ENCODE measurements at places on chromosomes 5 and 9. TPM values are rescaled to one million over a fixed set of nuclear protein-coding genes. Genes with fewer than 3 reads are reported as not detected.

SREK1 gene
- total RNA-seq, result 30.5 TPM

ECSCR gene
- 1.0 TPM for total RNA-seq

TMEM174 gene
- total RNA-seq, result not detected

FGFR4 gene
- total RNA-seq, result 24.3 TPM

MARVELD2 gene
- total RNA-seq, result 24.7 TPM

CD74 gene
- total RNA-seq, result 1,206 TPM

FCHO2 gene
- 12.5 TPM for total RNA-seq

TCF7 gene
- total RNA-seq, result 5.6 TPM

KLHL3 gene
- 2.4 TPM for total RNA-seq

RMRP gene
- total RNA-seq, result 10,479 TPM

RASGRF2 gene
- total RNA-seq, result 1.1 TPM

IFNK gene
- total RNA-seq, result not detected

NIM1K gene
- 0.22 TPM for total RNA-seq

SLC28A3 gene
- total RNA-seq, result 6.3 TPM

OTULINL gene
- 13.6 TPM for total RNA-seq

GPR150 gene
- 2.9 TPM for total RNA-seq

GOLPH3 gene
- 66.1 TPM for total RNA-seq

HRH2 gene
- 0.57 TPM for total RNA-seq

PPIP5K2 gene
- total RNA-seq, result 20.8 TPM

GMCL2 gene
- not detected for total RNA-seq

CD274 gene
- total RNA-seq, result 0.63 TPM

RFK gene
- 16.5 TPM for total RNA-seq

AQP3 gene
- total RNA-seq, result 18.3 TPM

ZFAND5 gene
- total RNA-seq, result 48.9 TPM

VAV2 gene
- total RNA-seq, result 32.1 TPM

MCCC2 gene
- 25.5 TPM for total RNA-seq

IFNA2 gene
- total RNA-seq, result not detected

COL15A1 gene
- 11.1 TPM for total RNA-seq

PTAR1 gene
- total RNA-seq, result 22.3 TPM

ARID3C gene
- total RNA-seq, result not detected

FOXD4L4 gene
- total RNA-seq, result not detected

TEX48 gene
- total RNA-seq, result not detected

INSL6 gene
- total RNA-seq, result not detected

MGAT4B gene
- 47.8 TPM for total RNA-seq

FSTL4 gene
- 2.4 TPM for total RNA-seq

PRLR gene
- total RNA-seq, result 7.0 TPM

C1QTNF3 gene
- total RNA-seq, result 2.0 TPM

ANKRD31 gene
- 0.26 TPM for total RNA-seq

DOCK2 gene
- 15.6 TPM for total RNA-seq

MAST4 gene
- 9.7 TPM for total RNA-seq

CYLC2 gene
- total RNA-seq, result not detected

GNA14 gene
- total RNA-seq, result 0.92 TPM

PCA3 gene
- not detected for total RNA-seq

CER1 gene
- not detected for total RNA-seq

RNF224 gene
- total RNA-seq, result 0.09 TPM

SLF1 gene
- 2.0 TPM for total RNA-seq

CNTNAP3B gene
- total RNA-seq, result 0.76 TPM

All from pancreas (tissue), 10 donors.